ENCODE measurements at places on chromosomes 4 and X.

DNA sequence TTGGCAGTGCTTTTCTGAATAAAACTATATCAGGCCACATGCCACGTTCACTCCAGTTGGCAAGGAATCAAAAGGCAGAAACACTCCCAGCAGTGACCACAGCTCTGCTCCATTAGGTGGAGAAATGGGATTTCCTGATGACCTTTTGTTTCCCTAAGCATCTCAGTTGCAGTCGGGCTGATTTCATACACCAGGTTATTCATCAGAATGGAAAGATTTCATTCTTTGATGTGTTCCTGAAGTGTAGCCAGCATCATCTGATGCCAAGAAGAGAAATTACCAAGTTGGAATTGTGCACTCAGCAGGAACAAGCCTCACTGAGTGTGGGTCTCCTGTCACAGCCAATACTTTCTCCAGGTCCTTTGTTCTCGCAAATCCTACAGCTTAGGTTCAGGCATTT lies 193.7 kb downstream of the SPATA18 start:
- DNase-seq = no peak

GRCh38 chr4:113636877-113637276 lies 124.7 kb downstream of the CAMK2D start:
- no peak for DNase-seq

DNA sequence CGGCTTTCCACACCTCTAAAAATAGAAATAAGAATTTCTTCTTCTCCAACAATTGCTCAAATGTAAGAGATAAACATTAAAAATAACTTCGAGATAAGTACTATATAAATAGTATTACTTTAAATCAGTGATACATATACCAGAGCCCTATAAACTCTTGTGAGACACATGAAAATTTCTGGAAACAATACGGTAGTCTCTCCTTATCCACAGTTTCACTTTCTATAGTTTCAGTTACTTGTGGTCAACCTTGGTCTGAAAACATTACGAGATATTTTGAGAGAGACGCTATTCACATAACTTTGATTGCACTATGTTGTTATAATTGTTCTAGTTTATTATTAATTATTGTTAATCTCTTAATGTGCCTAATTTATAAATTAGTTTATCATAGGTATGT lies 101.5 kb upstream of the CXXC4 start:
- no peak for DNase-seq

DNA sequence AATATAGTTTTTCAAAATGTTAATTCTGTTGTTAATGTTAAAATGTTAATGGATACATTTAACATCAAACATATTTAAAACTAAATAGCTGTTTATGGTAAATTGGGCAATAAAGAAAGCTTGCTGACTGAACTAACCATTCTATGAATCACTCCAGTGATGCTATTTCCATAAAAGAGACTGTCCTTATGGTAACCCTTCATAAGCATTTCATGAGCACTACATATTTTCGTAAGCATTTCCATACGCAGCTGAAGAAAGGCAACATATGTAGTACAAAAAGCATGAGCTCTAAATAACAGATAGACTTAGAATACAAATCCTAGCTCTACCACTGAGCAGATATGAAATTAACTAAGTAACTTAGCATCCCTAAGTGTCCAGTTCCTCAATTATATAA lies 188.9 kb downstream of the COL25A1 start:
- no peak for DNase-seq

DNA sequence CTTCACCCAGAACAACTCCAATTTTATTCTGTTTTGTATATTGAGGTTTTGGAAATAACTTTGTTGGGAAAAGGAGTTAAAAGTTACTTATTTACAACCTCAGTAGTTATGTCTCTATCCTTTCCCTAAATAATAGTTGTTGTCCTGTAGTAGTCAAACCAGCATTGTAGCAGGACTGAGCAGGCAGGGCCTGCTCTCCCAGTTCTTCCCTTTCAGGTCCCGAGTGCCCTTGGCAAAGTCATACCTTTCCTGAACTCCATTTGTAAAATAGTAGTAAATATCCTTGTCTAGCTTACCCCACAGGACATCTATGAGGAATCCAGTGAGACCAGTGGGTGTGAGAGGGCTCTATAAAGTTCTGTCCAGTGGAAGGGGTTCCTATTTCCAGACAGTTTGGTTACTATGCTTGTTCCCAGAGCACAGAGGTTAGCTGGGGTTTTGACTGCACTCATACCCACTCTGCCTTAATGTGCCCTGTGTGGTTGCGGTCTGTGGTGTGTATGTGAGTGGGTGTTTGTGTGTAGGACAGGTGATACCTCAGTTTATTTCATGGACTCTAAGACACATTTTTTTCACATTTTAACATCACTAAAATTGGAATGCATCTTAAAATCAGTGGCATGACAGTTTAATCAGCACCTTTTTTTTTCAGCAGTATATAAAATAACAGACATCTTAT lies 136.3 kb downstream of the AMMECR1 start:
- no peak for DNase-seq

DNA sequence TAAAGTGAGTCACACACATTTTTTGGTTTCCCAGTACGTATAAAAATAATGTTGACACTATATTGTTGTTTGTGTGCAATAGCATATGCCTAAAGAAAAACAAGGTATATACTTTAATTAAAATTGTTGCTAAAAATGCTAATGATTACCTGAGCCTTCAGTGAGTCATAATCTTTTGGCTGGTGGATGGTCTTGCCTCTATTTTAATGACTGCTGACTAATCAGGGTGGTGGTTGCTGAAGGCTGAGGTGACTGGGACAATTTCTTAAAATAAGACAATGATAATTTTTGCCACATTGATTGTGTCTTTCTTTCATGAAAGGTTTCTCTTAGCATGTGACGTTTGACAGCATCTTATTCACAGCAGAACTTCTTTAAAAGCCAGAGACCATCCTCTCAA lies 21.0 kb upstream of the ANXA10 start:
- DNase-seq = no peak

- DNase-seq = no peak
Observed at GRCh38 chr4:41267997-41268396, 11.3 kb downstream of the UCHL1 start.

GRCh38 chr4:183600189-183600685 lies 58.7 kb downstream of the RWDD4 start:
- DNase-seq = no peak

DNA sequence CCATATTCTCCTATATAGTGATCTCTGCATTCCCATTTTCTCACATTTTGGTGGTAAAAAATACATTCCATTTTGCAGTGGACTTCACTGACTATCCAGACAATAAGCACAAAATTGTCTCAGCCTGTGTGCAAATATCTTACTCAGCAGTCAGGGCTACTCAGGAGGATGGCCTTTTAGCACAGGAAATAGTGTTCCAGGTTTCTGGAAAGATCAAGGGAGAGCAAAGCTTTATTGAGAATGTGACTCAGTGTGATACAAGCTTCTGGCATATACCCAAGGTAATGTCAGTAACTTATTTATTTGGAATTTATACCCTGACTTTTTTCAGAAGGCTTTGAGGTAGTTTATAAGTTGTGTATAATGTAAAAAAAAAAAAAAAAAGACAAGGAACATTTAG lies 233.4 kb downstream of the TEX13A start:
- no peak for DNase-seq

DNA sequence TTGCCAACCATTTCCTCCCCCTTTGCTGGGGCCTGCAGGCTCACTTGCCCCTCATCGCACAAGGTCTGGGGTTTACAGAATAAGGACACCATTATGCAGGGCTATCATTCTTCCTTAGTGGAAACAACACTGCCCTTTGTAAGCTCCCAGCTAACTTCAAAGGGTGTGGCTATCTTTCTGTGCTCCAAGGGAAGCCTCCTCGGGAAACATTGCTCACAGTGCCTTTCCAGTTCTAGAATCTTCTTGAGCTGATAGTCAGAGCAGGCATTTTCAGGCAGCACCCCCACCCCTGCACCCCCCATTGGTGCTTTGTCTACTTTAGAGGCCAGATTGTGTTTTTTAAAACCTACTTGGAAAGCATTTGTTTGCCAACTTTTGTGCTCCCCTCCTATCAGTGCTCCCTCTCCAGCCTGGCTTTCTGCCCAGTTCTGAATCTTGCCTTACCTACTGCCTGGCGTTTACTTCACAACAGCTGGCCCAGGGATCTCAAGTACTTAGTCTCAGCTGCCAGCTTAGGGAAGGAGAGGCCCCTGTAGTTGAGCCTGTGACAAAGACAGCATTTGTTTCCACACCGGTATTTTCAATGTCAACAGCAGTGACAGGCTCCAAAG lies 53.5 kb downstream of the PLAC1 start:
- DNase-seq = no peak

GRCh38 chrX:55161581-55161980 lies 58.6 kb upstream of the PAGE5 start:
- no peak for DNase-seq

DNA sequence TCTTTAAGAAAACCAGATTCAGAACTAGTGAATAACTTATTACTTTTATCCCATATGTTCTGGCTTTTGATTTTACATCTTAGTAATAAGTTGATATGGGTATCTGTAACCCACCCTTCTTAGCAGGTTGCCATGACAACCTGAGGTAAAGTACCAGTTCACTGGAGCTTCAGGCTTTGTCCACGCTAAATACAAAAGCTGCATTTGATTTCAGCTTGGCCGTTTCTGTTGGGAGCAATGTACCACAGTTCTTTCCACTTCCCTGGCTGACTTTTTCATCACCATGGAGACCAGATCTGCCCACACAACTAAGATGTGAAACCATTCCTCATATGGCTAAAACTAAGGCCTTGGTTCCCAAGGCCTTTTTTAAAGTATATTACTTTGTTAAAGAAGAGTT lies 26.1 kb downstream of the KLHL34 start:
- DNase-seq = no peak

GRCh38 chr4:52997132-52997416 lies 135.0 kb downstream of the RASL11B start:
- DNase-seq = no peak

Measured in GM10248 (cell line).